ENCODE measurements at places on chromosomes 12 and 14. TPM values are rescaled to one million over a fixed set of nuclear protein-coding genes. Genes with fewer than 3 reads are reported as not detected.
A peak's percentile ranks its signal among the peaks of the same experiment; 100 is the strongest.

DNA sequence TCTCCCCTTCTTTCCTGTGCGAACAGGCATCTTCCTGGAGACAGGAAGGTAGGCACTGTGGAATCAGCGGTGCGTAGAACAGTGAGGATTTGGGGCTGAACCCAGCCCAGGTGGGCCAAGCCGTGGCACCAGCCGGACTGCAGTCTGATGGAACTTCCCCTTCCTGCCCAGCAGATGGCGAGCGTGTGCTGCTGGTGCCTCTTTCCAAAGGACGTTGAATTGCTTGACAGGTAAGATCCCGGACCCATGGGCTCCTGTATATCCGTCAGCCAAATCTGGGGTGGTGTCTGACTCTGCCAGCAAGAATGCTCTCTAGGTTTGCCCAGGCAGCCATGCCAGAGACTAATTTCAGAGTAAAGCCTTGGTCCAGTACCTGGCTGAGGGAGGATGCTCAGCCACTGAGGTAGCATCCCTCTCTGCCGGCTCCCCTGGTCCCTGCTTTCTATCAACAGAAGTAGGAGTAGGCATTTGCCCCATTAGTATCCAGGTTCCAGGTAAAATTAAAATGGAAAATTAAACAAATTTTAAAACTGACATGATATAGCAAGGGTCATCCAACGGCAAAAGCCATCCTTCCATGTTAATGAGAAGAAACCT lies 21.1 kb upstream of the KCNA5 start:
- DNase-seq: peak; percentile 43

GRCh38 chr12:79592865-79593264 lies 97.9 kb downstream of the PAWR start:
- no peak for DNase-seq

The FGF23 gene
- not detected for total RNA-seq

DNA sequence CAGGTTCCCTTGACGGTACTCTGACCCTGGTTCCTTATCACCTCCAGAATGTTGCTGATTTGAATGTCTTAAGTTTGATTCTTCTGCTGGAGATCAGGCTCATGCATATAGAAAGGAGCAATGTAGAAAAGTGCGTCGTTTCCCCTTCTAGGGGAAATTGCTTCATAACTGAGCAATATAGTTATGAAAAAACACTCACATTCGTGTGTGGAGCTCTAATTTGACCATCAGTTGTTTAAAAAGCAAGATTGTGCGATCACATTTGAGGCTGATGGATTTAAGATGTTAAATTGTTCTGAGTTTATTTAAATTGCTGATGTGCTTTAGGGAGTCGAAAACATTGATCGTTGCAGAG lies 19.2 kb downstream of the PELI2 start:
- DNase-seq: no peak

The SMOC1 gene
- total RNA-seq: 0.25 TPM

The SNRNP35 gene
- 15.7 TPM for total RNA-seq

The KCNH5 gene
- total RNA-seq: 0.36 TPM

DNA sequence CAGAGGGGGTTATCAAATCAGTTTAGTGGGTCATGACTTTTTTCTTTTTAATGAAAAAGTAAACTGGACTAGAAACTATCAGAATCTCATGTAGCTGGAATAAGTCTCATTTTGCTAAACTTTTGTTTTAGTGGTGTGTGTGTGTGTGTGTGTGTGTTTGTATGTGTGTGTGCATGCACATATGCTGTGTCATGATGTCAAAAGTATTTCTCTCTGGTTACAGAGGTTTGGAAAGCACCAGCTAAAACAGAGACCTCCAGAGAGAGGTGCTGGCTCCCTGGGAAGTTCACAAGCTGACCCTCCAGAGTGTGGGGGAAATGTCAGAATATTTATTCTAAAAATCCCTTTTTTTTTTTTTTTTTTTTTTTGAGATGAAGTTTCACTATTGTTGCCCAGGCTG lies 114.7 kb downstream of the LGMN start:
- DNase-seq: peak; percentile 74

DNA sequence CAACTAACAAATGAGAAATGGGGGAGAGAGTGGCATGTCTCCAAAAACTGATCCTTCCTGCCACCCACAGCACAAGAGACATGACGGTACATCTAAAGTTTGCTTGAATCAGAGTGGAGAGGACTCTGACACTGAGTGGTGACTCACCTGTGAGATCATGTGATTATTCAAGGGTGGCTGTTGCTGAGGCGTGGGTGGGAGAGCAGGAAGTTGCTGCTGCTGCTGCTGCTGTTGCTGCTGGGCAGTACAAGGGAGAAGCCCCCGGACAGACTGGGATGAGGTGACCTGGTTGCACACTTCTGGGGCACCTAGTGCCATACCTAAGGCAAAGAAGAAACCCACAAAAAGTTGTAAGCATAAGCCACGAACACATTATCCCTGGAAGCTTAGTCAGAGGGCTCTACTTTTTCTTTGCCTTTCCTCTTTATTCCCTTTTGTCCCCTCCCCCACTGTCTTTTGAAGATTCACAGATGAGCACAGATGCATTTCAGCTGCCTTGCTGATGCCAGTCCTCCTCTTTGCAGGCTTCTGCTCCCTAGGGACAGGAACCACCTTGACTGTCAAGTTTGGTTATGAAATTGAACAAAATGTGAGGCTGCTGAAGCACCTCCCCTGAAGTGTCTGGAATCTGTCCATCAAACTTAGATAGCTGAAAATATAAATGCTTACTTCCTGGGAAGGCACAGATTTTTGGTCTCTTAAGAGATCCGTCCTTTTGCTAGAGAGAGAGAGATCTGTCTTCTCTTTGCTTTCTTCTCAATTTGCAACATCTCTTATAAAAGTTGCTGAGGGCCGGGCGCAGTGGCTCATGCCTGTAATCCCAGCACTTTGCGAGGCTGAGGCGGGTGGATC lies 29.4 kb upstream of the STAC3 start:
- peak; percentile 93 for DNase-seq

DNA sequence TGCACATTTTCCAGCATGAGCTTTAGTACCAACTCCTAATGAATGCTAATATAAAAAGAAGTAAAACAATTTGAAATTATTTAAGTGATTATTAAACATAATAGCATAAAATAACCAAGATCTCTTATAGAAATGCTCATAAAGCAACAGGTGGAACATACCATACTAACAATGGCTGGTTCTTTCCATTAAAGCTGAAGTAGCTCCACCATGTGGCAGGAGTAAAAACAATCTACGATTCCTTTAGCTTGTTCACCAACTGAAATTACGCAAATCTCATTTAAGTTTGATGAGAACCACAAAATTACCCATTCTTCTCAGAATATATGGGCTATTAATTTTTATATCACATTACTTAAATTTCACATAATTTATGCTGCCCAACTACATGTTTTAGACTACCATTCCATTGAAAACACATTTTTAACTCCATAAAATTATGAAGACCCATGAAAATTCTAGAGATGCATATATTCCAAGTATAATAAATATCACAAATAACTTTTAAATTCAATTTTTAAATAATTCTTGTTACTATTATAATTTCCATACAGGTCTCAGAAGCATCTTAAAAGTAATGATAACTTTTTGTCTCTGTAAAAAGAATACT lies 213.6 kb downstream of the DAD1 start:
- DNase-seq: peak; percentile 73

GRCh38 chr12:40338071-40338470 lies 113.3 kb downstream of the LRRK2 start:
- no peak for DNase-seq

The HOXC10 gene
- not detected for total RNA-seq

DNA sequence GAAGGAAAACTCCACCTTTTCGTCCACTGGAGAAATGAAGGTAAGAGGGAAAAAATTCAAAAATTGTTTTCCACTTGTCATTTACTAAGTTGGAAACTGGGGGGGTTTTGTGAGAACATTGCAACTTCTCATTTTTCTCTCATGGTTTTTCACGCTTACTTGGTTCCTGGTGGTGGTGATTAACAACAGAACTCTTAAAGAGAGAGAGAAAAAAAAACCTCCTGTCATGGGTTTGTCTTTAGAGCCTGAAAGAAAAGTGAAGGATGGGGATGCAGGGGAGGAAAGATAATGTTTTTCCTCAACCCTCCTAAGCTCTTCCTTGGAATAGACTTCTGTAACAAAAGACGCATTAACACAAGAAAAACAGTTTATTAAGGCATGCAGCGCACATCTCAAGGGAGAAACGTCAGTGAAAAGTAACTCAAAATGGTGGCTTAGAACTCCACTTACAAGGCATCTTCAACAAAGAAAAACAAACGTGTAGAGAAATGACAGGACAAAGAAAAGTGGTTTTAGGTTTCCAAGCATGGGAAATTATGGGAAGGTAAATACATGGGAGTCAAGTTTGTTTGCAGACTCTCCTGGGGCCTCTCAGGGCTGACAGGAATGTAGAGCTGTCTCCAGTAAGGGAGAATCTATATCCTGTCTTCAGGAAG lies 81.9 kb upstream of the ATF7IP start:
- DNase-seq: no peak

DNA sequence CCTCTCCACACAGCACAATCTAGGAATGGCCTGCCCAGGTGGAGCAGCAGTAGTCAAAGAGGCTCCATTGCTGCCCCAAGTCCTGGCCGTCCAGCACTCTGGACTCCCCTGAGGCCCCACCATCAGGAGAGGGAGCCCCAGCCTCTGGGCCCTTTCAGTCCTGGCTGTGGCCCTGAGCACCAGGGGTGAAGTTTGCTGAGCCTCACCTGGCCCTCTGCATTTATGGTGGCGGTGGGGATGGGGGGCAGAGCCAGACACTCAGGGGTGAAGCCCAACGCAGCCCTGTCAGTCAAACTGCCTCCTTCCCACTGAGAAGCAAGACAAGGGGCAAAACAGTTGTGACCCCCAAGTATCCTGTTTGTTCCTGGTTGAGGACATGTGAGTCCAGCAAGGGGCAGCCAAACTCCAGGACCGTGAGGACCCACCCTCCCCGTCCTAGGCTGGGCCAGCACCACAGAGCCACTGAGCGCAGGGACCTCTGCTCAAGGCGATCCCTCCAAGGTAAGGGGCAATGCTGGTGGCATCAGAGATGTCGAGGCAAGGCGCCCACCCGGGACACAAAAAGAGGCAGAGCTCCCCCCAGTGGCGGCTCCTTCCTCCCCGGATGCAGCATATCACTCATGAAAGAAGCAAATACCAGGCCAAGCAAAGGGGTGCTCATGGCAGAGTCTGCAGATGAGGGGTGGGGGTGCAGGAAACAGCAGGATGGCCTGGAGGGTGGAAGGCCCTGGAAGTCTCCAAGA lies 4.8 kb upstream of the AMN start:
- DNase-seq: peak; percentile 39

DNA sequence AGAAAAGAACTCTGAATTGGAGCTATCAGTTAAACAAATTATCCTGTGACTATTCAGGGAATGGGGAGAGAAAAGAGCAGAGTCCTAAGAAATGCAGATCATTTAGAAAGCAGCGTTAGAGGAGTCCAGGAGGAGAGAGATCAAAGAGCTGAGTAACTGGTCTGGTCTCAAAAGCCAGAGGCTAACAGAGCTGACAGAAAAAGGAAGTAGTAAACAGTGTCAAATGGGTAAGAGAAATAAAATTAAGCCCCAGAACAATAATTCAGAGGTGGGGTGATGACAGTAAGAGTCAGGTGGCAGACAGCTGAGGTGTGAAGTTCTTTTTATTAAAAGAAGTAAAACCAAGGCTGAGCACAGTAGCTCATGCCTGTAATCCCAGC lies 19.3 kb downstream of the GXYLT1 start:
- no peak for DNase-seq

The PMCH gene
- 0.27 TPM for total RNA-seq

GRCh38 chr14:103056322-103057027 lies 874 bp downstream of the CDC42BPB start:
- DNase-seq: peak; percentile 54

DNA sequence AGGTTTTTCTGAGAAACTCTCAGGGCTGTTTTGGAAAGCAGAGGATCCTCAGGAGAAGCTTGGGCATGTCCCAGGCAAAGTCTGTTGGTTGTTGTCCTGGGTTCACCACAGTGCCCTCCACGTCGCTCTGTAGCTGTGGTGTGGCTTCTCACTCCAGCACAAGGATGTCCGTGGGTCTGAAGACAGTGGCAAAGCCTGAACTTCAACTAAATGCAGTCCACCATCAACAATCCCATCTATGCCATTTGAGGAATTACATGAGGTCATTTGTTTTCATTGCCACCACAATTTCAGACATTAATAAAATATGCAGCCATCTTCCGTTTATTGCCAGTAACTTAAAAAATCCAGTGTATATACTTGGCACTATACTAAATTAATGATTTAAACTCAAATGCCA lies 272.1 kb downstream of the LRIG3 start:
- DNase-seq: no peak

DNA sequence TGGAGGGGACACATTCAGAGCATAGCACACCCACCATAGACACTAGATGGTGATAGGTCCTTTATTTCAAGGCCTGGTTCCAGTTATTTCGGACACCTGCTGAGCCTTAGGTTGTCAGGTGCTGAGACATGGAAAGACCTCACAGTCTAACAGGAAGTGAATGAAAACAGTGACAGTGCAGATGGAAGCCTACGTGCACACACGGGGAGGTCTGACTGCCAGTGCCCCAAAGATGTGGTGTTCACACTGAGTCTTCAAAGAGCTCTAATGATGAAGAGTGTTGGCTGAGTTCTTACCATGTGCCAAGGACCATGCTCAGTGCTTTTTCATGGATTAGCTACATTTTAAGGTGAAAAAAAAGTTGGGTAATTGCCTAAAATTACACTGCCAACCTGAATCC lies 46.6 kb downstream of the CKB start:
- DNase-seq: no peak

DNA sequence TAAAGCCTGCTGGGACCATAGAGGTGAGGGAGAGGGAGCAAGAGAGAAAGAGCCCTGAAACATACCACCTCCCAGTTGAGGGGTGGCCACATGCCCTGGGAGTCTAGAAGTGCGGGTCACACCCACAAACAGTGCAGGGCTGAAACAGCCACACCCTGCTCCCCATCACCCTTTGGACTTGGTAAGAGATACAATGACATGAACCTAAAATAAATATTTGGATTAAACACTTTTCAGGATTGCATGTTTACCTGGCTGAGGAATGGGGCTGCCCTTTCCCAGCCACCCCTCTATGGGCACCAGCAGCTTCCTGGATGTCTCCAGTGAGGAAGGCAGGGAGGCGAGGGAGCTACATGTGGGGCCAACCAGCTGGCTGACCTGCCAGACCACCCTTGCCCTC lies 39.0 kb upstream of the TC2N start:
- no peak for DNase-seq

DNA sequence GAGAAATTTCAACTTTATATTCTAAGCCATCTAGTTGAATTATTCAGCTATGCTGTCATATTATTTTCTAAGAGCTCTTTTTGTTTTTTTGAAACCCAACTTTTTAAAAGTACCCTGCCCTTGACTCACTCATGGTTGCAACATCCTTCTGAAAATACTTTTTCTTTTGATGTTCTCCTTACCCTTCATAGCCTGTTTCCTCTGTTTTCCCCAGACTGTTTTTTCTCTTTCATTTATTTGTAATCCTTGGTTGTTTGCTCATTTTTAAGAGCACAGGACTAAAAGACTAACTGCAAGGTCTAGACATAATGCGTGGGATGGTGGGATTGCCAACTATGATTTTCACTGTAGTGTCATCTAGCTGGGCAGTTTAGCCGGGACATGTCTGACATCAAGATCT lies 21.2 kb upstream of the CDKL1 start:
- peak; percentile 67 for DNase-seq

The PALS1 gene
- 23.6 TPM for total RNA-seq

The CARMIL3 gene
- total RNA-seq: not detected

Measured in fibroblast of the aortic adventitia (primary cell).